ENCODE measurements at places on chromosomes 16 and 17.

DNA sequence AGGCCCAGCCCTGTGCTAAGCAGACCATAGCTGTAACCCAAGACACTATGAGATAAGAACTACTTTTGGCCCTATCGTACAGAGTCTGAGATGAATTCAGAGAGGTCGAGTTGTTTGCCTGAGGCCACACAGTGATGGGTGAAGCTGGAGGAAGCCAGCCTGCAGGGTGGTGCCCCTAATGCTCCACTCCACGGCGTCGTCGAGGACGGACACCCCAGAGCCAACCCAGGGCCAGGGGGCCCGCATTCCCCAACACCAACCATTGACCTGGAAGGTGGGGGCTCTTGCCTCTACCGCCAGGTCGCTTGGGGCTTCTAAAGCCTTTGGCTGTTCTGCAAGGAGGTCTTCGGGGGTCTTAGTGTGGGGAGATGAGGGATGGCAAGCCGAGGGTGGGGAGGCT lies 84.1 kb downstream of the IRF8 start:
- DNase-seq: no peak

- no peak for DNase-seq
Observed at GRCh38 chr17:3964203-3965117, at the start of gene ATP2A3. Gene ATP2A3, minus strand, starts transcription at chr17:3964437. Its CDS starts 146 bp downstream, at chr17:3964291.

DNA sequence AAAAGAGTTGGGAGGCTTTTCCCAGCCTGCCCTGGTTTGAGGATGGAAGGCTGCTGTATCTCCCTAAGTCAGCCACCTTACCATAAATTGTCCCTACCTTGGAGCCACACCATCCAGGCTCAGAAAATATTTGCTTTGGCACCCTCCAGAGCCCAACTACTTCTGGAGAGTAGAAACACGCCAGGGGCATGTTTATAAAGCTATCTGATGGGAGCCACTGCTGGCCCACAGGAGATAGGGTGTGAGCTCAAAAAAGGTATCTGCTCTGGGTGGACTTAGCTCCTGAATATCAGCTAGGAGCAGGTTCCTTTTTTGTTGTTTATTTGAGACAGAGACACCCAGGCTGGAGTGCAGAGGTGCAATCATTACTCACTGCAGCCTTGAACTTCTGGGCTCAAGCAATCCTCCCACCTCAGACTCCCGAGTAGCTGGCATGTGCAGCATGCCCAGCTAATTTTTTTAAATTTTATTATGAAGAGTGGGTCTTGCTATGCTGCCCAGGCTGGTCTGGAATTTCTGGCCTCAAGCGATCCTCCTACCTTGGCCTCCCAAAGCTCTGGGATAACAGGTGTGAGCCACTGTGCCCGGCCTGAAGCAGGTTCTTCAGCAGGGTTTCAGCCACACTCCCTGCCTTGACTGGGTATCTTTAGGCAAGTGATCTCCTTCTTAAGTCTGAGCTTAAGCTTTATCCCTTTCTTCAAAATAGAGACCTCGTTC lies 147.1 kb downstream of the SALL1 start:
- no peak for DNase-seq

- DNase-seq: no peak
Observed at GRCh38 chr16:70478912-70479341, 24.5 kb downstream of the FCSK start.

DNA sequence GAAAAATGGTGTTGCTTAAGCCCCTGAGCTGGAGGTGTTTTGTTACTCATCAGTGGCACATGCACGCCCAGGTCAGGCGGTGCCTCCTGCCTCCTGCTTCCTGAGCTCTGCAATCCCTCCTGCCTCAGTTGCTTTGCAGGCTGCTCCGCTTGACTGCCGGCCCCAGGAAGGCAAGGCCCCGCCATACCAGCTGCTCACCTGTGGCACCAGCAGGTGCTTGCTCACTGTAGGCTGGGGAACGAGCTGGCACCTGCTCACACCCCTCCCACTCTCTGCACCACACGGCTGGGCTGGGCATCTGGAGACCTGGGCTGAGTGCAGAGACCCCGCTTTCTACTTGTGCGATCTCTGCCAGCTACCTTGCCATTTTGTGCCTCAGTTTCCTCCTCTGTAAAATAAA lies 200.2 kb downstream of the RBFOX3 start:
- DNase-seq: no peak

DNA sequence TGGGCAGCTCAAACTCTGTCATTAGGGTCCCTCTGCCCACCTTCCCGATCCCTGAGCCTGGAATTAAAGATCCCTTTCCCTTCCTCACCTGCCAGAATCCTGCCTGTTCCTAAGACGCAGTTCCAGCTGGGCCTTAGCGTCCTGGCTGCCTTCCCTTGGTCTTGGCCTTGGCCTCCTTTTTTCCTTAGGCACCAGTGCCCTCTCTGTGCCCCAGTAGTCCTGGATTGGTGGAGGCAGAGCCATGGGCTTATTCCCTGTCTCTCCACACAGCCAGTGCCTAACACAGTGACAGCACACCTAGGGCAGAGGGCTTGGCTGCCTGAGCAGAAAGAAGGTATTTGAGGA lies 3.5 kb downstream of the TMEM132E start:
- no peak for DNase-seq

DNA sequence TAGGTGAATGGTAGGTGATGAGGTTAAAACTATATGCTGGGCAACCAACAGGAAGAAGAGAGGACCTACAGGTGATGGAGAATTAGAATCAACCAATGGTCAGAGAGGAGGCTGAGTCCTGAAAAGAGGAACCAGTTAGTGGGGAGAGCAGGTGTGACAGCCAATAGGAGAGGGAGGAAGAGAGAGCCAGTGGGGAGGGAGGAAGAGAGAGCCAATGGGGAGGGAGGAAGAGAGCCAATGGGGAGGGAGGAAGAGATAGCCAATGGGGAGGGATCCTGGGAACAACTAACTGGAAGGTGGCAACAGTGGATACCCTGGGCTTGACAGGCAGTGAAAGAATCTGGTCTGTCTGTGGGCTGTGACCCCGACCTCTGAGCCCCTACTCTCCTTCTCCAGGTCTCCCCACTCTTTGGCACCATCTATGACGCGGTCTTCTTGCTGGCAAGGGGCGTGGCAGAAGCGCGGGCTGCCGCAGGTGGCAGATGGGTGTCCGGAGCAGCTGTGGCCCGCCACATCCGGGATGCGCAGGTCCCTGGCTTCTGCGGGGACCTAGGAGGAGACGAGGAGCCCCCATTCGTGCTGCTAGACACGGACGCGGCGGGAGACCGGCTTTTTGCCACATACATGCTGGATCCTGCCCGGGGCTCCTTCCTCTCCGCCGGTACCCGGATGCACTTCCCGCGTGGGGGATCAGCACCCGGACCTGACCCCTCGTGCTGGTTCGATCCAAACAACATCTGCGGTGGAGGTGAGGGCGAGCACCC lies 3.7 kb downstream of the GUCY2D start:
- no peak for DNase-seq

GRCh38 chr17:5897275-5897911 lies 172.8 kb upstream of the WSCD1 start:
- DNase-seq: no peak

DNA sequence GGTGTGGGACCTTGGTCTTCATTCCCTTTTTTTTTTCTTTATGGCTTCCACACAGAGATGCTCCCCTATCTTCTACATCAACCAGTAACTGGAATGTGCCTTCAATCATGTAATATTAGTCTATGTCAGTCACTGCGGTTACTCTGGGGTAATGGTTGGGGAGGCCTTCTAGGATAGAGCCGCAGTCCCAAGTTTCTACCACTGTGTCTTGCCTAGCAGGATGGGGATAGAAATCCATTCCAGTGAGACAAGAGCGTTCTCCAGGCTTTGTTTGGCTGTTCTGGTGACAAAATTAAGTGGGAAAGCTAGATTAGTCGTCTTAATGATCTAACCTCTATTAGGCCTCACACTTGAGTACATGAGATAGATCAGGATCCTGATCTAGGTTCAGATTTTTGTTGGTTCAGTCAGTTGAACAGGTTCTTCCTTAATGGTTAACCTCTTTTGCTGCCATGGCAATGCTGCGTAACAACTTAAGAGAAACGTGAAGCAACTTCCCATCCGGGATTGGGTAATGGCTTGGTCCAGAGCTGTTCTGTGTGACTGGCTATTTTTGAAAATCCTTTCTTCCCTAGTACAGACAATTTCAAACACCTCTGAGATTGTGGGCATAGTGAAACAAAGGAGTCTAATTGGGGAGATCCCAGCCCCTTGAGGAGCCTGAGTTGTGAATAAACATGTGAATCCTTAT lies 8.7 kb downstream of the MSL1 start:
- DNase-seq: no peak

DNA sequence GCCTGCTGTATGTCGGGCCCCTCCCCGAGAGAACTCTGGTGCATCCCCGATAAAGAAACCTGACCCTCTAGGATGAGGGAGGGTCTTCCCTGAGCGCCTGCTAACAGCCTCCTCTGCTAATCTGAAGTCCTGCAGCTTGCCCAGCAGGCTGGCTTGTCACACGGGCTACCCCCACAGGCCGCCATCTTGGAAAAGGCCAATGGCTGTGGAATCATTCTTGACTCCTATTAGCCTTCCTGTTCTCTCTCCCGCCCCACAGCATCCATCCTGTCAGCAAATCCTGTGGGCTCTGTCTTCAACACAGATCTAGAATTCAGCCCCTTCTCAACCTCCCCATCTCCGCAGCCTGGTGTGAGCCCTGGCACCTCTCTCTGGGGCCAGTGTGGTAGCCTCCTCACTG lies 12.0 kb downstream of the IL4R start:
- DNase-seq: no peak

GRCh38 chr17:2243953-2244352 lies 59.6 kb downstream of the SMG6 start:
- DNase-seq: no peak

GRCh38 chr17:29091606-29092289 lies 48.8 kb downstream of the PIPOX start:
- DNase-seq: no peak

GRCh38 chr17:64783556-64784352 lies 121.6 kb upstream of the SMURF2 start:
- no peak for DNase-seq

- no peak for DNase-seq
Observed at GRCh38 chr17:46952115-46952514, 26.9 kb downstream of the RPRML start.

- no peak for DNase-seq
Observed at GRCh38 chr17:40442392-40443195, 656 bp upstream of the IGFBP4 start.
